ENCODE measurements at places on chromosomes 3 and 15.
A peak's percentile ranks its signal among the peaks of the same experiment; 100 is the strongest.

DNA sequence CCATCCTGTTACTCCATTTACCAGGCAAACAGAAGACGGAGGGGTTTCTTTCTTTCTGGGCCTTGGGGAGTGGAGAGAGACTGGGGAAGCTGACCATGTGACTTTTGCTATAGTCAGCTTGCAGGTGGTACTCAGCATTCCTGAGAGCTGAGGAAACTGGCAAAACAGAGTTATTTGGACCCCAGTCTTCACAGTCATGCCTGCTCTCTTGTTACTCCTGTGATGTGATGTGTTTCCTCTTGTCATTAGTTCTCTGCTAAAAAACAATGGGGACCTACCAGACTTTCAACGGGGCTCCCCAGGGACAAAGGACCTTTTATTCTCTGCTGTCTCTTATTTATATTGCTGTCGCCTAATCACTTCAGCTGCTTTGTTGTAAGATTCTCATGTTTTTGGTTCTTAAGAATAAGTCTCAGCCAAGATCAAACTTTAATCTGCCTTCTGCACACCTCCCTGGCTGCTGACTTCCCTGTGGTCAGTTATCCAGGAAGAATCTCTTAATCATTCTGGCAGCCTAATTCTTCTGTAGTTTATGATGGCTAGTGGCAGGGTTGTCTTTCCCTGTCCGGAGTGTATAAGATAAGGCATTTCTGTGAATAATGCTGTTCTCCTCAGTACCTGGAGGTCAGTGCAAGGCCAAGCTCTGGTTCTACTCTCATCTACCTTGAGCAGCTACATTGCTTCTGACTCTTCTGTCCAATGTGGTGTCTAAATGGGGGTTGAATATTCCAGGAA lies 8.8 kb downstream of the STARD9 start:
- DNase-seq = no peak

- no peak for DNase-seq
Measured at GRCh38 chr3:152211655-152212054, 57.1 kb upstream of the MBNL1 start.

DNA sequence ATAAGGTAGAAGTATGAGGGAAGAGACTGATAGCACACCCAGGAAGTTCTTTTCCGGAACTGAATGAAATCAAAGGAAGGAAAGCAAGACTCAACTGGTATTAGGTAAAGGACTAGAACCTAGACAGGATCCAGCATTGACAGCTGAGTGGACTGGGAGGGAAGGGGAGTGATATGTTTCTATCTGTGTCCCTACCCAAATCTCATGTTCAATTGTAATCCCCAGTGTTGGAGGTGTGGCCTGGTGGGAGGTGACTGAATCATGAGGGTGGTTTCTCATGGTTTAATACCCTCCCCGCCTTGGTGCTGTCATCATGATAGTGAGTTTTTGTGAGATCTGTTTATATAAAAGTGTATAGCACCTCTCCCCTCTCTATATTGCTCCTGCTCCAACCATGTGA lies 415.9 kb upstream of the KCNMB2 start:
- no peak for DNase-seq

- DNase-seq = peak; percentile 83
Measured at GRCh38 chr15:80550219-80550907, 144.7 kb upstream of the ABHD17C start.

- DNase-seq = no peak
Measured at GRCh38 chr3:11014253-11014652, 21.7 kb downstream of the SLC6A1 start.

GRCh38 chr15:43376017-43376705 lies 5.3 kb downstream of the TUBGCP4 start:
- peak; percentile 11 for DNase-seq

- peak; percentile 65 for DNase-seq
Measured at GRCh38 chr3:183697610-183698317, at the start of gene YEATS2. Gene YEATS2 (plus strand): TSS chr3:183697797. CDS start chr3:183715163, 17,366 bp downstream.

GRCh38 chr3:100087198-100087597 lies 27.1 kb downstream of the FILIP1L start:
- peak; percentile 80 for DNase-seq

GRCh38 chr3:171865191-171865865 lies 22.2 kb downstream of the TMEM212 start:
- no peak for DNase-seq

- DNase-seq = no peak
Measured at GRCh38 chr3:23985747-23986544, 40.9 kb downstream of the NR1D2 start.

- DNase-seq = peak; percentile 65
Measured at GRCh38 chr3:134423153-134423552, 48.9 kb upstream of the AMOTL2 start.

- no peak for DNase-seq
Measured at GRCh38 chr3:14803981-14804834, 14.6 kb upstream of the FGD5 start.

GRCh38 chr3:170584585-170585007 lies 1.3 kb downstream of the SLC7A14 start:
- peak; percentile 32 for DNase-seq

GRCh38 chr15:38539008-38539343 lies 25.6 kb downstream of the RASGRP1 start:
- DNase-seq = no peak

- no peak for DNase-seq
Measured at GRCh38 chr3:121483290-121483689, 62.5 kb downstream of the POLQ start.

DNA sequence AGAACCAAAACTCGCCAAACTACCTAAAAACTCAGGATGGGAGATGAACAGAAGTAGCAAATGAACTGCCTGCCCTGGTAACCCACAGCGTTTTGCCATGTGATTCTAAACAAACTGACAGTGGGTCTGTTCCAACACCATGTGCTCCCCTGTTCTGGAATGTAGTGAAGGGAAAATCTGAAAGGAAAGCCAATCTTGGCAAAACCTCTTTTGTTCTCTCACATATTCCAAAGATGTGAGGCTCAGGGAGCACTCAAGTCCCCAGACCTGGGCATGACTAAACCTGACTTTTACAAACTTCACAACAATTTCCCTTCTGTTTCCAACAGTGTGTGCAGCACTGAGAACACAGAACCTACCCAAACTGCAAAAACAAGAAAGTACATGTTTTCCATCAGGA lies 116.1 kb downstream of the IMPG2 start:
- DNase-seq = no peak

DNA sequence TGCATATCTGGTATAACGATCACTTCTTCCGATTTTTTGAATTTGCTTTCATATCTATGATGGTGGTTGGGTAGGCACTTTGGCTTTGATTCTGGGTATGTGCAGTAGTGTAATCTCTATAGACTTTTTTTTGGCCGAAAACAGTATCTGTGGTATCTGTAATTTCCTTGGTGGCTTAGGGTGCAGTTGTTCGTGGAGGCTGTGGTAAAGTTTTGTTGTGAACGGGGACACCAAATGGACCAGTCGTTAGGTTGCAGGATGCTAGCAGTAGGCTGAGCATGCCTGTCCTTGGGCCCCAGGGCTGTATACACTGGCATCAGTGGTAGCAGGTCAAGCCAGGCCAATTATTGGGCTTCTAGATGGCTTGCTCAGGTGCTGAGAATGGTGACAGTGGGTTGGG lies 55.2 kb downstream of the CCDC66 start:
- no peak for DNase-seq

DNA sequence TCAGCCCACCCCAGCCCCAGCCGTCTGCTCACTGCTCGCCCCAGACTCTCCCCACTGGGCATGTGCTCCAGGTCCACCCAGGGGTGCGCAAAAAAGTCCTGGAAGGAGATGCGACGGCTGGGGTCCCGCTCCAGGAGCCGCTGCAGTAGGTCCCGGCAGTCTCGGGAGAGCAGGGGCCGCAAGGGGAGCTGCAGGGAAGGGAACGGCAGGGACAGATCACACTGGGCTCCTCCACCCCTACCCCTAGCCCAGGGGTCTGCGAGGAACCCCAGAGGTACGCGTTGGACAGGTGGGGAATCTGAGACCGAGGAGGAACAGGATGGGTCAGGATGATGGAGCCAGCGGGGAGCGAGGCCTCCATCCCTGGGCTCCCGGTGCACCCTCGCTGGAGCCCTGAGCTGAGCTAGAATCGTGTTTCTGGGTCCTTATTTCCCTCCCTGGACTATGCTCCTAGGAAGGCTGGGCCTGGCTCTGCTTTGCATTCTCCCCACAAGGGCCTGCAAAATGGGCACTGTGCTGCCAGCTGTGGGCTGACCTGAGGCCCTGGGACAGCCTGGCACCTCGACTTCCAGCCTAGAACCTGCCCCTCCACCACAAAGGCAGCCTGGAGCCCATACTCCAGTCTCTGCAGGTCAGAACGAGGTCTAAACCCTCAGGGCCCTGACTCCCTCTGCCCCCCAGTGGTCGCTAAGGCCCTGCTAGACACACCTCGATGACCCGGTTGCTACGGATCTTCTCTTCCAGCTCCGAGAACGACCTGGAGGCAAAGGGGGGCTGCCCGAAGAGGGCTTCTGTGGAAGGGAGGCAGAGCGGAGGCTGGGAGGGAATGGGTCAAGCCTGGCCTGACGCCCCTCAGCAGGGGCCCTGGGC lies 3.2 kb downstream of the ULK3 start:
- no peak for DNase-seq

- DNase-seq = no peak
Measured at GRCh38 chr15:43867096-43867495, 40.3 kb downstream of the WDR76 start.

DNA sequence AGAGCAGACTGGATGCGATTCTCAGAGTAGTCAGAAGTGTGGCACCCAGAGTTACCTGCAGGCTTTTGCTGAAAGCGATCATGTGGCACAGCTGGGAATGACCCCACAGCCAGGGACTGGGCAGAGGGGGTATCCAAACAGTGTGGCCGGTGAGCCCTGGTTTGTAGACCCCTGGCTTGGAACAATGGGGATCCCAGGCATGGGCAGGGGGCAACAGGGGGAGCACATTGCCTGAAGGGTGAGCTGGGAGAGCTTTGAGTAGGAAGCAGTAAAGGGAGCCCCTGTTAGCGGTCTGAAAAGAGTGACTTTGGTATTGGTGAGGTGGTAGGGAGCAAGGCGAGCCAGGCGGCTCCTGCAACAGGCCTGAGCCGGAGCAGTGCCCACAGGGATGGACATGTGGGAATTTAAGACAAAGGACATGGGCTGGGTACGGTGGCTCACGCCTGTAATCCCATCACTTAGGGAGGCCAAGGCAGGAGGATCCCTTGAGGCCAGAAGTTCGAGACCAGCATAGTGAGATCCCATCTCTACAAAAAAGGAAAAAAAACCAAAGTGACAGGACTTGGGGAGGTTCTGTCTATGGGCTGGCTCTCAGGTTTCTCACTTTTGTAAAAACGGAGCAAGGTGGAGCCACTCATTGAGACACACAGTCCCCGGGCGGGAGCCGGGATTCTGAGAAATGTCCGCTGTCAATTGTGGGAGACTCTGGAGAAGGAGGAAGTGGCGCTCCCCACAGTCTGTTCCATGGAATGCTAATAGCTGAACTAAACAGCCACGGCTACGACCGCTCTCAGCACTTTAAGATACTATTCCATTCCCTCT lies 223.8 kb upstream of the LYSMD4 start:
- no peak for DNase-seq

DNA sequence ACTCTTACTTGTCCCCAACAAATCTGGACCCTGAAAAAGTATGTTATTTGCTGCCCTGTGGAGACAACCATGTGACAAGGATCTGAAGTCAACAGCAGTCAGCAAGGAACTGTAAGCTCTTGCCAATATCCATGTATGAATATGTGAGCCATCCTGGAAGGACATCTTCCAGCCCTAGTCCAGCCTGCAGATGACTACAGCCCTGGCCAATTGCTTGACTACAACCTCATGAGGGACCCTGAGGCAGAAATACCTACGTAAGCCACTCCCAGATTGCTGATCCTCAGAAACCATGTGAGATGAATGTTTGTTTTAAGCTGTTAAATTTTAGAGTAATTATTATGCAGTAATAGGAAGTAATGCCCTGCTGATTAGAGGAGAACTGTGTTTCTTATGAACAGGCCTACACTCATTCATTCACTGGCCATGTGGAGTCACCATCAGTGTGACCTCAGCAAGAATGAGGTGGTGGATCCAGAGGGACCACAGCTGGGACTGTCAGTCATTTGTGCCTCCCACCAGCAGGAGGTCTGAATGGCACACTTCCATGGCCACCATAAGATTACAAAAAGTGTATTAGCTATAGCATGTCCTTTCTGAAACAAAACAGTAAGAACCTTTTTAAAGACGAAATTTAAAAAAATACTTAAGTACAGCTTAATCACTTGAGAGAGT lies 92.6 kb downstream of the TFDP2 start:
- no peak for DNase-seq

DNA sequence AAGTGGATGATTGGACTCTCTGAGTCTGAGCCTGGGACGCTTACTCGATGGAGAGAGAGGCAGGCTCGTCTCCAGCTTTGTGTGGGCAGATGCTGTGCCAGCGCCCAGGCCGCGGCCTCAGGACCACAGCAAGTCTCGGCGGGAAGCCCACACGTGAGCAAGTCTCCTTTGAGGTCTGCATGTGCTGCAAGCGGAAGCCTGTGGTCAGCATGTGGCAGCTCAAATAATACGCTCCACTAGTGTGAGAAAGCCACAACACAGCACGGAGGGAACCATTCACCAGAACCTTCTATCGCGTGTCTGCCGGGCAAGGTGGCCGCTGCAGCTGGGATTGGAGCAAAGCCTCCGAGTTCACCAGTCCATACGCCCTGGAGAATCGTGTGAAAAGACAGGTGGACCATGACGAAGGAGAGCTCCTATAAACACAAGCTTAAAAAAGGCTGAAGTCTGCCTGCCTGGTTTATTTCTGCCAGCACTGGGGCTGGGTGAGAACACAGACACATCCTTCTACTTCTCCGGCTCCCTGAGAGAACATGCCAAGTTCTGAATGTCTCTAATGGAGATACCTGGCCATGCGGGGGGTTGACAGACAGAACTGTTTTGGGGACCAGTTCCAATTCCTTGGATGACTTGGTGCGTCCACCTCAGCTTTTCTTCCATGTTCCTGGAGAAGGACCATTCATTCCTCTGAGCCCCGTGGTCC lies 82.0 kb upstream of the LRIG1 start:
- peak; percentile 66 for DNase-seq
